Activated T-helper 1 cell treated with anti-CD3 and anti-CD28 coated beads, Interleukin-2, amount 50 U/mL, for 16 hours (primary cell): ENCODE measurements at places on chromosomes 7 and 10.

DNA sequence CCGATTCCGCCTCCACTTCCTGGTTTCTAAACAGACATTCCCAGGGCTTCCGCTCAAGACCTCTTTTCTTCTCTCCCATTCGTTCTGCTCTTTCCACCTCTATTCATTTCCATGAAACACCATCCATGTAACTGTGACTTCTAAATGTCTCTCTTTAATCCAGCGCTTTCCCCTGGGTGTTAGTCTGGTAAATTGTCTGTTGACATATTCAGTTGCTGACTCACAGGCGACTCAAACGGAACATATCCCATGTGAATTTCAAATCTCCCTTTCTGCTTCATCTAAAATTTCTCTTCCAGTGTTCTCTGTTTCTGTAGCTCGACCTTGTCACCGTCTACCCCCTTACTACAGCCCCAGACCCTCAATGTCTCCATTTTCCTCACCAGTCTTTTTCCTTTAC lies 119.1 kb downstream of the PFKFB3 start:
- no peak for DNase-seq

DNA sequence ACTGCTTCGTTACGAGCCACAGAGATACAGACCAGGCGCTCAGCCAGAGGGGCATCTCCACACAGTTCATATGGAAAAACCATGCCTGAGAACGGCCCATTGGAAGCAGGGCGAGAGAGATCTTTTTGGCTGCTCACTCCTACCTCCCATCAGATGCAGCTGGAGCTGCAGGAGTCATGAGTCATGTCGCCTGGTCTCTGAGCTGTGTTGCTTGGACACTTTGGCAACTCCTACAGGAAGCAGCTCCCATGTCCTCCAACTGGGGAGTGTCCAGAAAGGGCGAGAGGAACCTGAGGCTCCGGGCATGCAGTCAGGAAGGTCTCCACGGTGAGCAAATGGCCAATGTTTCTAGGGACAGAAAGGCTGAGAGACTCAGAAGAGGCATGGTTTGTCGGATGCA lies 24.9 kb downstream of the INSIG1 start:
- no peak for DNase-seq

DNA sequence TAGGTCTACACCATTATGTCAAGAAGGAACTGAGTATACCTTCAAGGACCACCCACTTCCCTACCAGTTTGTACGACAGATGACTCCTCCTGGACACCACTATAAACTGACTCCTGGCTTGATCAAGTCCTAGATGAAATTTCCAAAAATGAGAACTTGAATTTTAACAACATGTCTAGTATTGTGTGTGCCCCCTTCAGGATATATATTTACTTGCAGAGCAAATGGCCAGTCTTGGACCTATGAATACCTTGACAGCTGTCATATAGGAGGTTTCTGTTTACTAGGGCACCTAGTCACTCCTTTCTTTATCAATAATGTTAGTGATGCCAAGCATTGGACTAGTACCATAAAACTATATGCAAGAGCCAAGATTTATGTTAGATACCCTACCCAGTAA lies 94.1 kb upstream of the TMEM26 start:
- no peak for DNase-seq

- no peak for DNase-seq
Measured at GRCh38 chr7:20280475-20281351, 50.0 kb upstream of the ITGB8 start.

DNA sequence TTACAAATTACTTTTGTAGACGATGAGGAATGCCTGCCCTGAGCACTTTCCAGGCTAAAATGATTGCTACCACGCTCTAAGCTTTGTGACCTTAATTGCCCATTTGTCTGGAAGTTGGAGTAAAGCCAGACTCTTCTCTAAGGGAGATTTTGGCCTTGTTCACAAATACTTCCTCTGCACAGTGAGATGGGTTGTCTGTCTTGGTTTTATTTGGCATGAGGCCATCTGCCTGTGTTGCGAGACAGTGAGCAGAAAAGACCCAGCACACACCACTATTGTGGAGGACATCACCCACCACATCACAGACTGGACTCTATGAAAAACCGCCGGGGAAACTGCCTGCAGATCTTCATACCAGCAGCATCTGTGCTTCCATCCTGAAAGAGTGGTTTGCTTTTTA lies 138.4 kb downstream of the BICC1 start:
- DNase-seq: no peak

DNA sequence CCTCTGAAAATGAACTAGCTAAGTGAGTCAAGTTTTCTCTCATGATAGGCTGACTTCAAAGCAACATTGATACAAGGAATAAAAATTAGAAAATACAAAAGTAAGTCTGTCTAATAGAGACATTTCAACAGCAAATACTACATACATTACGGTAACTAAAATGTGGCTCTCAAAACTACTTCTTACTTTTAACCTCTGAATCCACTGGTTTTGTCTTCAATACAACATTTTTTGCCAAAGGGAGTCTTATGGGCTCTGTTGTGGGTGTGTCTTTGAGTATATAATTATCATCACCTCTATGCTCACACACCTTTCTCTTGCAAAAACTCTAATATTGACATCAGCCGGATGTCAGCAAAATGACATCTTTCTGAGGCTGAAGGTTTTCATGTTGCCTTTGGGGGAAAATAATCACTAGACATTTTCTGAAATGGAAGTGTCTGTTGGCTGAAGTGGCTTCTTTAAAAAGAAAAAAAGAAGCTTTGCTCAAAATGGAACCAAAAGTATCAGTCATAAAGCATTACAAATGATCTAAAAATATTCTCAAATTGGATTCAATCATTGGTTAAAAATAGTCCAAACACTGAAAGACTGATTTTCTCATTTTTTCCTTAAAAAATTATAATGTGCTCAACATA lies 41.8 kb upstream of the FAM133B start:
- DNase-seq: no peak

- DNase-seq: no peak
Measured at GRCh38 chr10:95657250-95657649, 739 bp upstream of the ALDH18A1 start.

DNA sequence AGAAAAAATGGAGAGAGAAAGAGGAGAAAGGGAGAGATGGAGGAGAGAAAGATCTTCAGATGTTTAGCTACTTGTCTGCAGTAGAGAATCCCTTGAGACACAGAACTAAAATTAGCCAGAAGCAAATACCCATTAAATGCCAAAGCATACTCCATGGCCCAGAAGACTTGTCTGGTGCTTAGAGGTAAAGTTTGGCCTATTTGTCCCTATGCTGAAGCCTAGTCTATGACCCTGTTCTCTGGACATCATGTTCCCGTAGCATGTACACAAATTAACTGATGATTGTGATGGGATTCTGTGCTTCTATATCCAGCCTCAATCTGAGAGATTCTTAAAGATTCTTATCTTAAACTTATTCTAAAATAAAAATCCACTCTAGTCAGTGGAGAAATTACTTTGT lies 85.8 kb downstream of the NAMPT start:
- DNase-seq: no peak

DNA sequence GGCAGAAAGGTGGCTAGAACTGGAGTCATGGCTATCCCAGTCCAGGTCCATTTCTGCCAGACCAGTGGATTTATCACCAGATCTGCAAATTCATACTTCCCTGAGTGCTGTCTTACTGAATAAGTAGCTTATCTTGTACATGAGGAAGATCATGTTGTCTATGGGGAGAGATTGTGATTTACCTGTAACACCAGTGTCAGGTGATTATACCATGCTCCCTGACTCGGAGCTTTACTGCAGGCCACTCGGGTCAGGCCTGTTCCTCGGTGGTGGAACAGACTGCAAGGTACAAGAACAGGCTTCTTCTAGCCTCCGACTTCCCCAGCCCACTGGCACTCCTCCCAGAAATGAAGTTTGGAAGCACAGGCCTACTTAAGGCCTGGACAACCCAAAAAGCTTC lies 42.6 kb upstream of the DLG5 start:
- no peak for DNase-seq

GRCh38 chr10:113539789-113540188 lies 13.1 kb upstream of the HABP2 start:
- no peak for DNase-seq

GRCh38 chr7:107594961-107595737 lies 15.1 kb downstream of the BCAP29 start:
- no peak for DNase-seq
